ENCODE measurements at places on chromosomes 11 and 22.

DNA sequence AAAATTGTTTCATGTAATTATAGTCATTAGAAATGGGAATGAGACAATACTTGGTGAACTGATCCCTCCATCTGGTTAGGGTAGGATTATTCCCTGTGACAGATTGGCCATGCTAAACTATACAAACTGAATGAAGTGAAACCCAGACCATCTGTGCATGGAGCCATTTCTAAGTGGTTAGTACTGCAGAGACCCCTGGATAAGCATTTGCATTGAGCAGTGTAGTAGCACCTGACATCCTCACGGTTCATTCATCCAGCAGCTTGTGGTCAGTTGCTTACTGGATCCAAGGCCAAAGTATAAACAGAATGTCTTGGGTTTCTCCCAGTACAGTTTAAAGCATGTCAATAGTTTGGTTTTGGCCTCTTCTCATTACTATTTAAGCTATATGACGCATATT lies 93.8 kb upstream of the ARHGAP42 start:
- no peak for DNase-seq

DNA sequence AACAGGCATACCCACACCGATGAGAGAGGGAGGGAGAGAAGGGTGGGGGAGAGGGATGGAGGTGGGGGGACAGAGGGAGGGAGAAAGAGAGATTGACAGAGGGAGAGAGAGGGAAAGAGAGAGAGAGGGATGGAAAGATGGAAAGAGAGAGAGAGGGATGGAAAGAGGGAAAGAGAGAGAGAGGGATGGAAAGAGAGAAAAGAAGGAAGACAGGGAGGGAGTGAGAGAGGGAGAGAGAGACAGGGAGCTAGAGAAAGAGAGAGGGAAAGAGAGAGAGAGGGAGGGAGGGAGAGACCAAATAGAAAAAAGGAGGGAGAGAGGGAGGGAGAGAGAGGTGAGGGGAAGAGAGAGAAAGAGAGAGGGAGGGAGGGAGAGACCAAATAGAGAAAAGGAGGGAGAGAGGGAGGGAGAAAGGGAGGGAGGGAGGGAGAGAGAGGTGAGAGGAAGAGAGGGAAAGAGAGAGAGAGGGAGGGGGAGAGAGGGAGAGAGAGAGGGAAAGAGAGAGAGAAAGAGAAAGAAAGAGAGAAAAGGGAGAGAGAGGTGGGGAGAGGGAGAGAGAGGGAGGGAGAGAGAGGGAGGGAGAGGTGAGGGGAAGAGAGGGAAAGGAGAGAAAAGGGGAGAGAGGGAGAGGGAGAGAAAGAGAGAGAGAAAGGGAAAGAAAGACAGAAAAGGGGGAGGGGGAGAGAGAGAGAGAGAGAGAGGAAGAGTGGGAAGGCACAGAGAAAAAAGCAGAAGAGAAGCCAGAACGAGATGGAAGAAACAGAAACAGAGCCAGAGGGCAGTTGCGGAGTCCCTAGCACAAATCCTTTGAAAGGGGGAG lies 23.8 kb downstream of the MB start:
- DNase-seq: no peak

- DNase-seq: no peak
Measured at GRCh38 chr11:8941341-8942103, 1.3 kb downstream of the ASCL3 start.

- DNase-seq: no peak
Measured at GRCh38 chr11:47052165-47052564, 115.6 kb downstream of the CSTPP1 start.

DNA sequence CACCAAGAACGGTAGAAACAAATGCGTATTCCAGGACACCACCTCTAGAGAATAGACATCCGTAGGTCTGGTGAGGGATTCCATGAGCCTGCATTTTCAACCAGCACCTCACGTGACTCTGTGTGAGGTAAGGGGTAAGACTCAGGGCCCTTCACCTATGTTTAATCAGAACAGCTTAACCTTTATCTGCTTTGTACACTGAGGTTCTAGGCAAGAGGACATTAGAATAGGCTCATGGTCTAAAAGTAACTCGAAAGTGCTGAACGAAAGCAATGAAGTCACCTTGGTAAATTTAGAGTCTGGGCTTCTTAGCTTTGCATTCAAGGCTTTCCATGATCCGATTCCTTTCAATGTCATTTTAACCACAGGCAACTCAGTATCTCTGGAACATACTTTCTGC lies 270.5 kb upstream of the CADM1 start:
- DNase-seq: no peak

DNA sequence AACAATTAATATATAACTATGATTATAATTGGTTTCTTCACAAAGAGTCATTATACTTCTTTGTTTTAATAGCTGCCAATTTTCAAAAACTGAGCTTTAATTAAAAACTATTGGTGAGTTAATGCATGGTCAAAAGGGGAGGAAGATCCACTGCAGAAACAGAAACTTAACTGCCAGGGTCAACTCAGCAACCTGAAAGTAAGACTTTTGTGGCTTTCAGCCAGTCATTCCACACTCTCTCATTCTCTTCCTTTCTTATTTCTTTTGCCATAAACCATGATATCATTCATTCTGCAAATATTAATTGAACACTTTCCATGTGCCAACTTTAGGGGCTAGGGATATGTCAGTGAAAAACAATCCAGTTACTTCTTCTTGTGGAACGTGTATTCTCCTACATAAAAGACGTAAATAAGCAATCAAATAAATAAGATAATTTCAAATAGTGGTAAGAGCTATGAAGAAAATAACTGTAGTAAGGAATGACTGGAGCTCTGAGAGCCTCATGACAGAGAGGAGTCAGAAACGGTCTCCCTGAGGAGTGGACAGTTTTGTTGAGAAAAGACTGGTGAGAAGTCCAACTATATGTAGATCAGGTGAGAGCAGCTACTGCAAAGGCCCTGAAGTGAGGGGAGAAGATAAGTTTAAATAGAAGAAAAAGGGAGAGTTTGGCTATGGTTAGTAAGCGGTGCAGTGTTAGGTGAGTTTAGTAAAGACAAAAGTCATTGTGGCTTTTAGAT lies 130.5 kb downstream of the GRIA4 start:
- peak; percentile 50 for DNase-seq

- DNase-seq: no peak
Measured at GRCh38 chr11:20458905-20459632, 71.6 kb downstream of the PRMT3 start.

DNA sequence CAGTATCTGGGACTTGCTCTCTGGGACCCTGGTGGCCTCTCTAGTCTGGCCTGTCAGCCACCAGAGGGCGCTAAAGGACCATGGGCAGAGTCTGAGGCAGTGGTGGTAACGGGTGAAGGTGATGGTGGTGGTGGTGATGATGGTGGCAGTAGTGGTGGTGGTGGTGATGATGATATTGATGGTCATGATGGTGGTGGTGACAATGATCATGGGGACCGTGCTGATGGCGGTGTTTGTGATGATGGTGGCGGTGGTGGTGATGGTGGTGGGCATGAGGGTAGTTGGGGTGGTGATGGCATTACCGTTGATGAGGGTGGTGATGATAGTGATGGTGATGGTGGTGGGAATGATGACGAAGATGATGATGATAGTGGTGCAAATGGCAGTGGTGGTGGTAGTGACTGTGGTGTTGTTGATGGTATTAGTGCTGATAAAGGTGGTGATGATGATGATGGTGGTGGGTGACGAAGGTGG lies 16.0 kb downstream of the TRPM5 start:
- peak; percentile 80 for DNase-seq

DNA sequence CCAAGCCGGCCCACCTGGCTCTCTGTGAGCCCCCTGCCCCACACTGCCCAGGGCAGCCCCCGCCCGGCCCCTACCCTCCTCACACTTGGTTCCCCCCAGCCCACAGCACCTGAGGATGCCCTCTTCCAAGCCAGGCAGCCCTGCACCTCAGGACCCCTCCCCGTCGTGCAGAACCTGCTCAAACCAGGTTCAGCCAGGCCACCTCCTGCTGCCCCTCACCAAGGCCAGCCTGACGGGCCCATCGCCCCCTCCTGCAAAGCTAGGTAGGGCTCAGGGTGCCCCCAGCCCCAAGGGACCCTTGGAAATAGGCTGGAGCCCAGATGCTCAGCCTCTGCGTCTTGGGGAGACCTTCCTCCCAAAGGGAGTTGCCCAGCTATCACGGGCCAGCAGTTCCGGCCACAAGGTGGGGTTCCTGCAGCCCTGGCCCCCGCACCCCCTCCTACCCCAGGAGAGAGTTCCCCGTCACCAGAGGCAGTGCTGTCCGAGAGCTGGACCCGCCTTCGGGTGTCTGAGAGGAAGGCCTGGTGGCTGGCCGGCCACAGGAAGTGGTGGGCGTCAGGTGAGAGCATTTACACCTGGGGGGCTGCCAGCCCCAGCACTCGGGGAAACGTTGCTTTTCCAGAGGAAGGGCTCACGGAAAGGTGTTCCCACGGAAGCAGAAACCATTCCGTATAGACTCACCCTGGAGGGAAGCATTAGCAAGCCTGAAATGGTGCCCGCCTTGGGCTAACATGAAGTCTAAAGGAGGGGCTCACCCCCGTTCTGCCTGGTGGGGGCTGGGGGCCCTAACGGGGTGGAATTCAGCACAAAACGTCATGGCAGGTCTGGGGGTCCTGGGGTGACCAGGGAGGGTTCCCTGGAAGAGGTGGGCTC lies 3.2 kb upstream of the SYT8 start:
- DNase-seq: no peak

DNA sequence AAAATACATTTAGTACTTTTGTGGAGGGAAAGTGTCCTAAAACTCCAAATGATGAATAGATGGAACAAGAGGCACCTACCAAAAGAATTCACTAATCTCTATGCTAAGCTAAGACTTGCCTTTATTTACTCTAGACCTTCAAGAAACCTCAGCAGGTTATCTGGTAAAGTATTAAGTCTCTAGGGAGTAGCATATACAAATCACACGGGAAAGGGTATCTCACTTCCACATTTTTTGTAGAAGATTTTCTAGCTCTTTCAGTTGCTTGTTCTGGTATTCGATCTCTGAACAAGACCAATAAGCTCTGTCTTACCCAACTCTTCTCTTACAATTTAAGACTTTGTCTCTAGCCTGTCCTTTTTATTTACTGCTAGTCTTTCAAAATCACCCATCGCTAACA lies 18.1 kb upstream of the CADM1 start:
- DNase-seq: no peak

DNA sequence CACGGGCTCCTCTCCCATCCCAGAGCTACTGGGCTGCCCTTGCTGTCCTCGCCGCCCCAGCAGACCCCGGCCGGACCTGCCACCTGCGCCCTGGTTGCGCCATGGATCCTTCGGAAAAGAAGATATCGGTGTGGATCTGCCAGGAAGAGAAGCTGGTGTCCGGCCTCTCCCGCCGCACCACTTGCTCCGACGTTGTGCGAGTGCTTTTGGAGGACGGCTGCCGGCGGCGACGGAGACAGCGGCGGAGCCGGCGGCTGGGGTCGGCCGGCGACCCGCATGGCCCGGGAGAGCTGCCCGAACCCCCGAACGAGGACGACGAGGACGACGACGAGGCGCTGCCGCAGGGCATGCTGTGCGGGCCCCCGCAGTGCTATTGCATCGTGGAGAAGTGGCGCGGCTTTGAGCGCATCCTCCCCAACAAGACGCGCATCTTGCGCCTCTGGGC lies 382 bp downstream of the RASSF10 start:
- DNase-seq: no peak

GRCh38 chr22:37428649-37429586 lies 1.6 kb upstream of the ELFN2 start:
- peak; percentile 78 for DNase-seq

GRCh38 chr11:78930810-78931523 lies 356.3 kb upstream of the NARS2 start:
- no peak for DNase-seq

GRCh38 chr22:50568626-50569025 lies 5.9 kb upstream of the SYCE3 start:
- no peak for DNase-seq

DNA sequence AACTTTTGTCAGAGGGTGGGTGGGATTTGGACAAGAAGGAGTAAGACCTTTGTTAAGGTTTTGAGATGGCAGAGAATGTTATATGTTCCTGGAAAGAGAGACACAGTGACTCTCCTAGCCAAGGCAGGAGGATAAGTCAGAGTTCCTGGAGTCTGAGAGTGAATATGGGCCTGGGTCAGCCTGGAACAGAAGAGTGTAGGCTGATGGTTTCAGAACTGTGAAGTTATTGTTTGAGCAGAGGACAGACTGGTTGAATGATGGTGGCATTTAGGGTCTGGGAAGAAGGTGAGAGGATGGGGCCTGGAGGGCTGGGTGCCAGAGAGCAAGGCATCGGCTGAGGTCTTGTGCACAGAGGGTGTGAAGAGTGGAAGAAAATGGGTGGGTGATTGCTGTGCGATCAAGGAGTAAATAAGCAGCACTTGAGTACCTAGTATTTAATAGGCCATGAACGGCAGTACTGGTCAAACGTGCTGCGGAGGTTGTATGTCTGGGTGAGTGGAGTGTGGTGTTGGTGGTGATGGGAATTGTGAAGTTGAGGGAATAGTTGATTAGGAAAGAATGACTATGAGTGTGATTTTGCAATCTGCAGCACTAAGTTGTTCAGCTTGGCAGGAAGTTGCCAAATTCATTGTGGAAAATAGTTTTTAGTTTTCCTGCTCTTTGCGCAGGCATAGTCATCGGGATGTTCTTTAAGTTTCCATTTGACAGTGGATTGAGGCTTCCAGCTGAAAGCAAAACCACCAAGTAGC lies 1.8 kb downstream of the PANX1 start:
- DNase-seq: no peak

- DNase-seq: peak; percentile 18
Measured at GRCh38 chr22:30816413-30816812, 121.7 kb downstream of the OSBP2 start.

DNA sequence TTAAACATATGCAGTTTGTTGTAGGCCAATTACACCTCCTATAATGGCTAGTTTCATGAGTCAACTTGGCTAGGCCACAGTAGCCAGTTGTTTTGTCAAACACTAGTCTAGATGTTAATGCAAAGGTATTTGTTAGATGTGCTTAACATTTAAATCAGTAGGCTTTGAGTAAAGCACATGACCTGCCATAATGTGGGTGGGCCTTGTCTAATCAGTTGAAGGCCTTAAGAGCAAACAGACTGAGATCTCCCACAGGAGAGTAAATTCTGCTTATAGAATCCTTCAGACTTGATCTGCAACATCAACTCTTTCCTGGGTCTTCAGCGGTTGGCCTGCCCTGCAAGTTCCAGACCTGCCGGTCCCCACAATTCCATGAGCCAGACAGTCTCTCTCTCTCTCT lies 1345.9 kb downstream of the BRD1 start:
- no peak for DNase-seq

DNA sequence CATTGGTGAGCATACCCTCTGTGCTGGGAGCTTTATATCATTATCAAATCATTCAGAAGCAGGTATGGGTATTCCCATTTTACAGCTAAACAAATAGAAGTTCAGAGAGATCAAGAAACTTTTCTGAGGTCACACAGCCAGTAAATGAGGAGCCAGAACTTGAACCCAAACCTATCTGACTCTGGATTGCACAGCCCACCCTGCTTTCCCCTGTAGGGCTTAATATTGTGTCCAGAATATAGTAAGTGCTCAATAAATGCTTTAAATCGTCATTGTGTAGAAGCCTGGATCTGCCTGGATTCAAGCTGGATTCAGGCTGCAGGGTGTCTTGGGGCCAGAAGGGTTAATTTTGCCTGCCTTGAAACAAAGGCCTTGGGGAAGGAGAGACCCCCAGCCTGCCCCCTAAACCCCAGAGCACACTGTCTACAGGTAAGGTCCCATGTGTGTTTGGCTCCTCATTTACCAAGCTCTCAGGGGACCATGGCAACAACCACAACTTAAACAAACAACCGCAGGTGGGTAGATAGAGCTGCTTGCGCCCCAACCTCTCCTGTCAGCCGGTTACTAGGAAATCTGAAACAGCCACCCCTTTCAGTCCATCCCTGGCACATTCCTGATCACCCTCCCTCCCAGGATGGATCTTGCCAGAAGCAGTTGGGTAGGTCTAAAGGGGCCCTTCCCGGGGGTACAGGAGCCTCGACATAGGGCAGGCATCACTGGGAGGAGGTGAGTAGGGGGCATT lies 3.0 kb upstream of the SEC14L3 start:
- DNase-seq: peak; percentile 44
